Posterior vena cava (tissue), 2 donors: ENCODE measurements at places on chromosomes 4 and X. TPM values are rescaled to one million over a fixed set of nuclear protein-coding genes. Genes with fewer than 3 reads are reported as not detected.

GRCh38 chr4:88320780-88321373 lies 36.5 kb upstream of the PPM1K start:
- DNase-seq, result no peak

GRCh38 chrX:21412029-21412428 lies 37.8 kb downstream of the CNKSR2 start:
- DNase-seq, result no peak

- no peak for DNase-seq
Measured at GRCh38 chr4:121706595-121707021, 9.8 kb upstream of the ANXA5 start.

GRCh38 chrX:104712515-104712914 lies 146.5 kb downstream of the IL1RAPL2 start:
- DNase-seq, result no peak

DNA sequence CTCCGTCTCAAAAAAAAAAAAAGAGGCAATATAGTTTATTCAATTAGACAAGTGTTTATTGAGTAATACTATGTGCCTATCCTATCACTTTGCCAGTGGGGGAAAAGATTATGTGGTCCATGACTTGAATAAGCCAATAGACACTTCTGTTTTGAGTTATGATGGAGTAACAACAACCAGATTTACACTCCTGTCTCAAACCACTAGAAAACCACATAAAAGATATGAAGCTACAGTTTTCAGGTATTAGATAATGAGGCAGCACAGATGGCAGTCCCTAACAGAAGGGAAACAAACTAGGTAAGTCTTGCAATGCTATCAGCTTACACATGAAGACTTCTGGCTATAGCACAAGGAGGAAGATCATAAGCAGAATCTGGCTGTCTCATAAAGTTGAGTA lies 22.5 kb downstream of the NFXL1 start:
- DNase-seq, result no peak

GRCh38 chr4:110268352-110268751 lies 69.9 kb upstream of the ELOVL6 start:
- DNase-seq, result no peak

DNA sequence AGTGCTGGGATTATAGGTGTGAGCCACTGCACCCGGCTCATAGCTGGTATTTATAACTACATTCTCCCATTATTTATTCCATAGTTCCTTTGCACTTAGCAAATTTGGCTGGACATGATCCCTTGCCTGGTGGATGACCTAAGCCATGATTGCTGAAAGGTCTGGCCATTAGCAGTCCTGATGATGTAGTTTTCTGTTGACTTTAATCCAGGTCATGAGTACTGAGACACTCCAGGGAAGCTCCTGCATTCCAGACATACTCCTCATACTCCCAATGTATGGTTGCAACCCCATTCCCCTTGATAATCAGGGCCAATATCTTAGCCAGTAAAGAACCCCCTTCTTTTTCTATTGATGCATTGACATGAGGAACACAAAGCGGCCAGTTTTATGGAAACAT lies 24.4 kb upstream of the MGST2 start:
- no peak for DNase-seq

DNA sequence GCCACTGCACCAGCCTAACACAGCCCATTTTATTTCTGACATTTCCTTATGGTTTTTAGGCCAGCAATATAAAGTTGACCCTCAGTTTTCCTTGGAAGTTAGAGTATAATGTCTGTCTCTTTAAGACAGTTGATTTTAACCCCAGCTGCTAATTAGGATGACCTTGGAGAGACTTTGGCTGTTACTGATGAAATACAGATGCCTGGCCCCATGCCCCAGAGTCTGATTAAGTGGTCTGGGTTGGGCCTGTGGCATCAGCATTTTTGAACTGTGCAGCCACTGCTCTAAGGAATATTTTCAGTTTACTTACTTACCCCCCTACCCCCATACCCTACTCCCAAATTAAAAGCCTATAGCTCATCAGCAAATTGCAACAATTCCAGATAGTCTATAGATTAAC lies 85.8 kb downstream of the DCLK2 start:
- DNase-seq, result no peak

DNA sequence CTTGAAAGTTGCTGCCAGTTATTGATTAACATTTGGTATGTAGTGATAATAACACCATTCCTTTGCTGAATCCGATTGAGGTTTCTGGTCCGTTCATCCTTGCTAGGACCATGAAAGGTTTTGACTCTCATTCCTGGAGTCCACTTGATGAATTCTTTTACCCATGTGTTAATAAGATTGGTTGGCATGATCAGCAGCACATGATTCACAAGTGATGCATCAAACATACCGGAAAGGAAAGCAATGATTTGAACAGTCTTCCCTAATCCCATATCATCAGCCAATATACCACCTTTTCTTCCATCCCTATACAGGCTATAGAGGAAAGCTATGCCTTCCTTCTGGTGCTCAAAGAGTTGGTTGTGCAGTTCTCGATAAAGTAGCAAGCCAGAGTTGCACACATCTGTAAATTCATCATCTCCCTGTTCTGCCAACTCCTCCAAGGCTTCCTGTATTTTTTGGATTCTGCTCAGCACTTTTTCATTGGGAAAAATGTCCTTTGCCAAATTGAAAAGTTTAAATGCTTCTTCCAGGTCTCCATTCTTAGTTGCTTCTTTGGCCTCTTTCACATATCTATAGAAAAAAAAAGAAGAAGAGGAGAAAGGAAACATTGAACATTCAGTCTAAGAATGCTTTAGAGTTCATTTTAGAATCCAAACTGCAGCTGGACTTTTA lies 26.7 kb downstream of the PIN4 start:
- no peak for DNase-seq

DNA sequence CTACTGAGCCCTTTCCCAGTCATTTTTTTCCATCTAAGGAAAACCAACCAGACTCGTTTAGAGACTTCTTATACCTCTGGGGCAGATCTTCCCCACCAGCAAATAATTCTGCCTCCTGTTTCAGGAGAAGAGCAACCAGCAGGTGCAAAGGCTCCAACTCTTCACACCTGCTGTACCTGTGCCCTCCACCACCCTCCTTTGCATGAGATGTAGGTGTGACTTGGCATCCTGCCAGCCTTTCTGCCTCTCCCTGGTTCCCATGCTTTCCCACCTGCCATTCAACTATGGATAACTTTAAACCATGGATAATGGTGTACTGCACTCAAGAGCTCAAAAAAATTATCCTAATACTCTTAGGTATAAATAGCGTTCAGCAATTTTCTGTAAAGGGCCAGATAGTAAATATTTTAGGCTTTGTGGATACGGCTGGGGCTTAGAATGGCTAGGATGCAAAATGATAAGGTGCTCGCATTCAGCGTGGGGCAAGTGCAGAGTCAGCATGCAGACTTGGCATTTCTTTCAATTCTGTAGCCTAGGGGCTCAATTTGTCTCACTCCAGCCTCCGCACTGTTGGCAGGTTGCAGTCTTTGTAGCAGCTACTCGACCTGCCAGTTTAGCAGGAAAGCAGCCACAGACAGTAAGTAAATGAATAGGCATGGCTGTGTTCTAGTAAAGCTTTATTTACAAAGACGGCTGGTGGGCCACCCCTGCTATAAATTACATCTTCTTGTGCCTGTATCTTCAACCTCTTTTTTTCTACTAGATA lies 79.8 kb downstream of the HCCS start:
- no peak for DNase-seq

GRCh38 chr4:73735231-73735630 lies 5.1 kb upstream of the CXCL8 start:
- DNase-seq, result no peak

DNA sequence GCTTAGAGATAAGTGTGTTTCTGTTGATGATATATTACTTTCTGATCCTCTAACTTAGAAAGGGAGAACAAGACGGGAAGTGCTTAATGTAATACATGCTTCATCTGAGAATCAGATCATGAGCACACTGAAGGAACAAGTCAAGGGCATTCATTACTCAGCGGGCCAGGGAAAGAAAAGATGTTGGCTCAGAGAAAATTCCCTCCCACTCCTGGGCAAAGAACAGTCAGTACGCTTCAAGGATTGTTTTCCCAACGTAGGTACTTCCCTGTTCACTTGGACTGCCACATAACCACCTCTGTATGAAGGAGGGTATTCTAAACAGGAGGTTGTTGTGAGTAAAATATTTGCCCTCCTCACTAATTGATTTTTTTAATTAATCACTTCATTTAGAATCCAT lies 374.5 kb upstream of the FMR1 start:
- DNase-seq, result no peak

- no peak for DNase-seq
Measured at GRCh38 chr4:24690436-24690835, 104.9 kb upstream of the SOD3 start.

DNA sequence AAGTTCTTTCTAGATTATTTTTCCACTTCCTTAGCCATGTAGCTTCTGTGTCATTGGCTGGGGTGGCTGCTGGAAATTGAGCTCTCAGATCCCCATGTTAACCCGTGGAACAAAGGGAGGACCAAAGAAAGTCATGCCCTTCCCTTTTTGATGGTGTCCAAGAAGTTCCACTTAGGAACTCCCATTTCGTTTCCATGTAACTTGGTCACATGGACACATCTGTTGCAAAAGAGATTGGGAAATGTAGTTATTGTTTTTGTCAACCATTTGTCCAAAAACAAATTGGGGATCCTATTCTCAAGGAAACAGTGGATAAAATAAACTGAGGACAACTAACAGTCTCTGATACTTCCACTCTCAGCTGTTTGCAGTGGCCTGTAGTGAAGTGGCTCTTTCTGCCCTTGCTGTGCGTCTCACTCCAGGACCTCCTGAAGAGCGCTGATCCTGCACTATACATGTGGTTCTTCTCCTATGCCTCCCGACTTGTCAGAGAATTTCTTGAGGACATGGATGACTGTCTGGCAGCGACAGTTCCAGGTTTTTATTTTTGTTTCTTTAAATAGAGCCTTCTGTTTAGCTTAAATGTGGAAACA lies 125.3 kb upstream of the LNX1 start:
- no peak for DNase-seq

DNA sequence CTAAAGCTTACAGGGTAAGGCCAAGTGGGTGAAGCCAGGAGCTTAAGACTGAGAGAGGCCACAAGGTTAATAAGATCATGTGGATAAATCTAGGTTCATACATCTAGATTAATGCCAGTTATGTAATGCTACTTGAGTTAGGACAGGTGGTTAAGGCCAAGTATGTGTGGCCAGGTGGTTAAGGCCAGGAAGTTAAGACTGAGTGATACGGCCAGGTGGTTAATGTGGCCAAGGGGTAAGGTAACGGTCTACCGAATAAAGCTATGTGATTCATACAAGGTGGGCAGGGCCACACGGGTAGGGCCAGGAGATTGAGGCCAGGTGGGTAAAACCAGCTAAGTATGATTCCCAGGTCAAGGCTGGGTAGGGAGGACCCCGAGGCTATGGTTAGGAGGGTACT lies 223.0 kb downstream of the TACR3 start:
- no peak for DNase-seq

- no peak for DNase-seq
Measured at GRCh38 chr4:186040316-186040715, 28.6 kb upstream of the TLR3 start.

- DNase-seq, result no peak
Measured at GRCh38 chrX:11446949-11447348, 153.7 kb downstream of the AMELX start.

- no peak for DNase-seq
Measured at GRCh38 chrX:100083211-100083610, 326.9 kb downstream of the PCDH19 start.

DNA sequence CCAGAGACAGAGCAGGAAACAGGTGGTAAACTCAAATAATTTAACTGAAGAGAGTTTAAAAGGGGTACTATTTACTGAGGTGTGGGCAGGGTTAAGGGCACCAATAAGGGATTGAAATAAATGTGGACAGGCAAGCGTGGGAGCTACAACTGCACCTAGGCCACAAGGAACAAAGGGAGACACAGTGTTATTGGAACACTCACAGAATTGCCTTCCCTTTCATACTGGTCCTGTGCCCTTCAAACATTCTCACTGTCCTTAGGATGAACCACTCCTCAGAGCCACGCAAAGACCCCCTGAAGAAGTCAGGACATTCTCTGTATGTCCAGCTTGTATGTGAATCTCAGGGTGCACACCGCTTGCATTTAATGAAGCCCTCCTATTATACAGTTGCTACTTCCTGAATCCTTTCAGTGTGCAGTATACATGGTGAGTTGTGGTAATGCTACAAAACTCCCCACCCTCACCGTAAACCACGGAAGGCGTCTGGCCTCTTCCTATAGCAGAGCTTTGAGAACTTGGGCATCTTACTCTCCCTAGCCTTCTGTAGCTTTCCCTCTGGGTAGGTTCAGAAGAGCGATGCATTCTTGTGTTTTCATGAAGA lies 9.6 kb upstream of the MRPL1 start:
- DNase-seq, result no peak

CXCL8 gene
- 3.1 TPM for total RNA-seq

C4orf46 gene
- total RNA-seq, result 4.6 TPM

KLB gene
- not detected for total RNA-seq

CYLC1 gene
- not detected for total RNA-seq

RIPPLY1 gene
- total RNA-seq, result 0.57 TPM

MAGED1 gene
- 72.7 TPM for total RNA-seq

PDE5A gene
- 80.4 TPM for total RNA-seq

BEX1 gene
- 0.83 TPM for total RNA-seq

TLL1 gene
- 7.8 TPM for total RNA-seq

RTL5 gene
- total RNA-seq, result 8.9 TPM

NKAP gene
- 5.9 TPM for total RNA-seq

GABRQ gene
- not detected for total RNA-seq

HSFX2 gene
- total RNA-seq, result not detected

FGFBP2 gene
- 0.52 TPM for total RNA-seq

FATE1 gene
- total RNA-seq, result not detected

UCP1 gene
- total RNA-seq, result not detected
